ENCODE measurements at places on chromosomes 3 and 15.
A peak's percentile ranks its signal among the peaks of the same experiment; 100 is the strongest.

DNA sequence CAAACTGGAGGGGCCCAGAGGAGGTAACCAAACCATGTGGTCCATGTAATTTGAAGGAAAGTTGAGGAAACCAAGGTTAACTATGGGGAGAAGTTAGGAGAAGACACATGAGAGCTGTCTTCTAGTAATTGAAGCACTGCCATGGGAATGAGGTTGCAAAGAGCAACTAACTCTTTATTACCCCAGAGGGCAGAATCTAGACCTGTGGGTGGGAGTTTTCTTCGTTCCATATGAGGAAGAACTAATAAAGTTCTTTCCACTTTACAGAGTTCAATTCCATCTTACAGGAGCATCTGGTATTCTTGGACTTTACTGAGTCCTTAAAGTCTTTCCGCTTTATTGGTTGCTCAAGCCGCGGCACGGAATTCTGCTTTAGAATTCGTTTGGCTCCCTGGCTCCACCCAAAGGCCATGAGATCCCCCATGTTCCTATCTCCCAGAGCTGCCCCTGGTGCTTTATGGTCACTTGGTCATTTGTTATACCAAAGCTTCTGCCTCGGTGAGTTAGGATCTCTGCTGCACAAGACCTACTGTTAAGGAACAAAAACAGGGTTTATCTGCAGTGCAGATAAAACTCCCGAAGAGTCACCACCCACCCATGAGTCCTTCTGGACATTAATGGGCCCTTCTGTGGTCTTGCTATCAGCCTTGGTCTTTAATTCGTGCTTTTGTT, 89.5 kb upstream of the UMPS start:
- peaks cover 6% of the 10 kb centered on the region for H3K4me1 ChIP-seq
- no peak overlapping the region for H3K27ac ChIP-seq
- H3K27me3 ChIP-seq: no peaks in the 10 kb centered on the region
- no peak for DNase-seq

GRCh38 chr15:79824136-79824701, 72.6 kb downstream of the MTHFS start:
- no peaks in the 10 kb centered on the region for H3K36me3 ChIP-seq
- no peaks in the 10 kb centered on the region for H3K27me3 ChIP-seq
- H3K4me3 ChIP-seq: no peak overlapping the region
- no peak overlapping the region for H3K27ac ChIP-seq
- no peak for DNase-seq

DNA sequence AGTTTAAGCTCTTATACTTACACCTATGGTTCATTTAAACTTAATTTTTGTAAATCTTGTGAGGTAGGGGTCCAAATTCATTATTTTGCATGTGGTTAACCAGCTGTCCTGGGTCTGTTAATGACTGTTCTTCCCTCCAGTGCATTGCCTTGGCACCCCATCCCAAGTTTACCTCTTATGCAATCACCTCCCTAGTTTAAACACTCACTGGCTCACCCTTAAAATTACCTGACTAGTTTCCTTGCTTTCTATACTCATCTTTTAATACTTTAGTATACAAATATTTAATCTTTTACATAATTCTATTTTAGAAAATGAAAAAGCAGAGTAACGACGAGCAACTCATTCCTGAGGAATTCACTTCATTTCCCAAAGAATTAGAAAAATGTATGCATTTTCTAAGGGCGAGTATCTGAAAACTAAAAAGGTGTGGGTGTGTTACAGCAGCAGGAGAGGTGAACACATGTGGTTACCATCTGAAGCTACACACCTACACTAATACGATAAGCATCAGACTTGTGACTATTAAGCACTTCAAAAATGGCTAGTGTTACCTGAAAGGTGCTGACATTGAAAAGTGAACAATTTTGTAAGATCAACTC, 33.7 kb downstream of the TJP1 start:
- H3K36me3 ChIP-seq: peaks cover 6% of the 10 kb centered on the region
- peaks cover 3% of the 10 kb centered on the region for H3K4me1 ChIP-seq
- H3K27ac ChIP-seq: no peak overlapping the region
- H3K4me3 ChIP-seq: no peak overlapping the region
- DNase-seq: no peak

GRCh38 chr15:62605282-62605681, 437.3 kb upstream of the TPM1 start:
- H3K4me1 ChIP-seq: no peaks in the 10 kb centered on the region
- DNase-seq: no peak
- no peak overlapping the region for H3K27ac ChIP-seq
- no peak overlapping the region for H3K4me3 ChIP-seq

DNA sequence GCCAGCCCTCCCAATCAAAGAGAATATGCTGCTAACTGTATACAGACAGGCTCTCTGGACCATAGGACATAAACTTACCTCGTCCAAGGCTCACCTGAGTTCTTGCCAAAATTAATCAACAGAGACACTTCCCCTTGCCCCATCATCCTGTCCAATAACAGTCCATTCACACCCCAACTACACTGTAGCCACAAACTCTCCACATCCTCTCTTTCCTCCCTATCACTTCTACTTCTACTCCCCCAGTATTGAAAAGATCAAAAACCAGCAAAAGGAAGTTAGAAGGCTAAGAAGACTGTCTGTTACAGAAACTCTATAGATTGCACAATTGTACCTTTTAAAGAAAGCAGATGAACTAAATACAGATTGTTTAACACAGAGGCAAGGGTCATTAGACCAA, 133.5 kb upstream of the STT3B start:
- no peak overlapping the region for H3K4me3 ChIP-seq
- no peaks in the 10 kb centered on the region for H3K27me3 ChIP-seq
- H3K36me3 ChIP-seq: no peaks in the 10 kb centered on the region

GRCh38 chr3:105865867-105866350, 2.9 kb downstream of the CBLB start:
- H3K4me3 ChIP-seq: peak overlapping the region; percentile 91
- peaks cover 25% of the 10 kb centered on the region for H3K4me1 ChIP-seq
- H3K27me3 ChIP-seq: no peaks in the 10 kb centered on the region
- DNase-seq: no peak

- no peak overlapping the region for H3K4me3 ChIP-seq
- DNase-seq: no peak
- no peaks in the 10 kb centered on the region for H3K4me1 ChIP-seq
- H3K36me3 ChIP-seq: no peaks in the 10 kb centered on the region
- H3K27me3 ChIP-seq: no peaks in the 10 kb centered on the region
Measured at GRCh38 chr15:27757052-27757451, 342.1 kb downstream of the OCA2 start.

DNA sequence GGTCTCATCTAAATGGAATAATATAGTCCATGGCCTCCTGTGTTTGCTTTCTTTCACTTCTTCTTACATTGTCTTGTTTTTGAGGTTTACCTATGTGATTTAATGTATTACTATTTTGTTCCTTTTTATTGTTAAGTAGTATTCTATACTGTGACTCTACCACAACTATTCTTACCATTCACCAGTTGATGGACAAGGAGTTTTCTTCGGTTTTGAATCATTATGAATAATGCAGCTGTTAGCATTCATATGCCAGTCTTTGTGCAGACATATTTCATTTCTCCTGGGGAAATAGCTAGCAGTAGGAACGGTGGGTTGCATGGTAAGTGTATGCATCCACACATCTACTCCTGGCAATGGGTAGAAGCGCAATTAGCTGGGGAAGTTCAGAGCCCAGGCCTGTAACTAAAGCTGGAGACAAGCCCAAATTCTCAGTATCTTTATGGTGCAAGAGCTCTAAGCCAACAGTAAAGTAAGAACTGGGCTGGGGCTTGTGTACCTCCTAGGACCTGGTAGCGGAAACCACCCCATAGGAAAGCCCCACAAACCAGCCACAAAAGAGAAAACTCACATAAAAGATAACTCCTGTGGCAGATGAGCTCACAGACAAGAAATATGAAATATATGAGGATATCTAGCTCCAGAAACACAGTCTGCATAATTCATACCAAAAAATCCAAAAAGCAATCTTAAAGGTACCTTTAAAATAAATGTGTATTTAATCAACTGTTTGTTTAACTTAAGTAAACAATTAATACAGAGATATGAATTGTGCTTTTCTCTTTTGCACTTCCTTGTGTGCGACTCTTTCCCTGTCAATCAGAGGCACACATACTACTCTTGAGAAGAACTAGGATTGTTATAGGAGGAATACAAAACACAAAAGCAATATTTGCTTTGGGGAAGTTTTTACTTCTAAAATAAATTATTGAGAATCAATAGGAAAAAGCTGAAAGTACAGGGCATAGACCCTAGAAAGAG, 2.7 kb upstream of the CSTA start:
- H3K36me3 ChIP-seq: no peaks in the 10 kb centered on the region
- no peaks in the 10 kb centered on the region for H3K27me3 ChIP-seq
- no peak for DNase-seq
- H3K4me1 ChIP-seq: no peaks in the 10 kb centered on the region
- no peak overlapping the region for H3K4me3 ChIP-seq
- H3K27ac ChIP-seq: no peak overlapping the region

- no peaks in the 10 kb centered on the region for H3K4me1 ChIP-seq
- no peak for DNase-seq
- no peaks in the 10 kb centered on the region for H3K27me3 ChIP-seq
- no peak overlapping the region for H3K4me3 ChIP-seq
- H3K27ac ChIP-seq: no peak overlapping the region
Measured at GRCh38 chr15:75483106-75483505, 31.6 kb upstream of the SIN3A start.

DNA sequence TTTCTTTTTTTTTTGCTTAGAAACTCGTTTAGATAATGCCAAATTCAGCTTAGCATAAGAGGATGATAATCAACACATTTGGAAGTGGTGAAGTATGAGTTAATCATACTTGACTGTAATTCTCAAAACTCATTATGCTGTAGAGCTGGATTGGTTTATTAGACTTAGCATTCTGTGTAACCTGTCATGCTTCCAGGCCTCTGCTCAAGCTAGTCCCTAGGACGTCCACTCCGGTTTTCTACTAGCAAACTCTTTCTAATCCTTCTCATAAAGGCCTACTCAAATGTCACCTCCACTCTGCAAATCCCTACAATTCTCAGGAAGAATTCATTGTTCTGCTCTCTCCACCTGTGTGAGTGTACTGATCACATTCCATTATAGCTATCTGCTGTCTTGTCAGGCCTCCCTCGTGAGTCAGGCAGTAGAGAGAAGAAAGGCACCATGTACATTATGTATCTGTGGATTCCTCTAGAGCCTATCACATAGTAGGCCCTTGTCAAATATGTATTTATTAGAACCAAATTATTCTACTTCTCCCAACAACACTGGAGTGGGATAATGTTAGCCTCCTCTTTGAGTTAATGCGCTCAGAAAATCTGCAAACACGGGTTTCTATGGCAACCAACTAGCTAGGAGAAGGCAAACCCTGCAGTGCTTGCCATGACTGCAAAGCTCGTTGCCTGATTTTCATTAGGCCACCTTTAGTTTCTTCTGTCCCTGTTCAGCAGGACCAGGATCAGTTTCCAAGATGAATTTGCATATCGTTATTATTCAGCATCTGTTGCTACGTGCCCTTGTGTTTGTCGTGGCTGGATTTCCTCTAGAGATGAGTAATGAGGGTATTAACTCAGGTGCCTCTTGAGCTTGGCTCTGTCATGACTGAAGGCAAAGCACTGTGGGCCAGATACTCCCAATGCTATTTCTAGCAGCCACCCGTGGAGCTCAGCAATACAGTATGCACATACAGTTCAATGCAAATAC, 30.7 kb downstream of the ATP13A5 start:
- H3K36me3 ChIP-seq: no peaks in the 10 kb centered on the region
- no peak overlapping the region for H3K4me3 ChIP-seq
- no peak overlapping the region for H3K27ac ChIP-seq
- no peak for DNase-seq
- no peaks in the 10 kb centered on the region for H3K4me1 ChIP-seq

GRCh38 chr3:122962149-122962548, 65.4 kb downstream of the SEMA5B start:
- no peaks in the 10 kb centered on the region for H3K36me3 ChIP-seq
- H3K4me1 ChIP-seq: peaks cover 70% of the 10 kb centered on the region
- H3K27me3 ChIP-seq: no peaks in the 10 kb centered on the region
- no peak for DNase-seq
- no peak overlapping the region for H3K27ac ChIP-seq

- H3K27ac ChIP-seq: peak overlapping the region; percentile 14
- no peaks in the 10 kb centered on the region for H3K36me3 ChIP-seq
- peak; percentile 73 for DNase-seq
- H3K4me1 ChIP-seq: peaks cover 15% of the 10 kb centered on the region
Measured at GRCh38 chr15:70195587-70196305, 98.0 kb upstream of the TLE3 start.

Measured in heart left ventricle (tissue), 16 donors.